Articular chondrocyte of knee joint (primary cell): ENCODE measurements at places on chromosomes 3 and 15. TPM values are rescaled to one million over a fixed set of nuclear protein-coding genes. Genes with fewer than 3 reads are reported as not detected.

GPR160 gene
- total RNA-seq: 0.26 and 0.65 TPM in 2 replicates

IL20RB gene
- total RNA-seq: 0.65 and 0.91 TPM in 2 replicates

UROC1 gene
- total RNA-seq: not detected in 2 replicates

CIB2 gene
- total RNA-seq: 3.8 and 4.1 TPM in 2 replicates

IL5RA gene
- not detected in 2 replicates for total RNA-seq

GOLGA6A gene
- 0.11 and 0.13 TPM in 2 replicates for total RNA-seq

SLC15A2 gene
- 0.13 and 0.97 TPM in 2 replicates for total RNA-seq
